Stimulated activated CD4-positive, alpha-beta T cell treated with anti-CD3 and anti-CD28 coated beads, TNF-alpha, amount 100 ng/mL, for 1 hour (primary cell): ENCODE measurements at places on chromosomes 7 and 10.

- no peak for DNase-seq
Observed at GRCh38 chr7:1749864-1750466, 79.9 kb downstream of the ELFN1 start.

- no peak for DNase-seq
Observed at GRCh38 chr10:26448292-26448691, 10.2 kb downstream of the APBB1IP start.

DNA sequence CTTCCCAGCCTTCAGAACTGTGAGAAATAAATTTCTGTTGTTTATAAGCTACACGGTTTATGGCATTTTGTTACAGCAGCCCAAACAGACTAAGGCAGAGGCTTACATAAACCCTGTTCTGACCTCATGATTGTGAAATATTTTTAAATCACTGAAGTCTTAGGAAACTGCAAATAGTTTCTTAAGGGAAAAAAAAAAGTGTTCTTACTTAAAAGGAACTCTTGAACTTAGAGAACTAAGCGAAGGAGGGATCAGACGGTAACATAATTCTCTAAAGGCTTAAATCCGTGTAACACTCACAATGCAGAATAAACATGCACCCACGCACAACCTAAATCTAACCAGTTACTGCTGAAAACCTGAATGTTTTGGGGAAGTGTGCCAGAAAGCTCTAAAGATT is 749.1 kb upstream of the LRRTM3 start:
- DNase-seq: no peak

DNA sequence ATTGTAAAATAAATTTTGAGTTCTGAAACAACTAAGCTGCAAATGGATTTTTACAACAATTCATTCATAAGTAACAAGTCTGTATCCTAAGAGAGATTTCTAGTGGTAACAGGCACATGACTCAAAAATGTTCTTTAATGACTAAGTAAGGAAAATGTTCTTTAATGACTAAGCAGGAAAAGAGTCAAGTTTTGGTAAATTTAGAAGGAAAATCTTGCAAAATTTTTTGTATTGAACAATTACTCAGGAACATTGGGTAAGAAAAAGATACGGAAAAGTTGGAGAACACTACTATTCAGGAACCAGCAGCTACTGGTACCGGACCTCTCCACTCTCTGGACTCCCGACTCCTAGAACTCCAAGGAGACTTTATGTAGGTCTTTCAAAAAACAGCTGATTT is 33.5 kb downstream of the HYCC1 start:
- DNase-seq: no peak
